ENCODE measurements at places on chromosomes 1 and 21.

DNA sequence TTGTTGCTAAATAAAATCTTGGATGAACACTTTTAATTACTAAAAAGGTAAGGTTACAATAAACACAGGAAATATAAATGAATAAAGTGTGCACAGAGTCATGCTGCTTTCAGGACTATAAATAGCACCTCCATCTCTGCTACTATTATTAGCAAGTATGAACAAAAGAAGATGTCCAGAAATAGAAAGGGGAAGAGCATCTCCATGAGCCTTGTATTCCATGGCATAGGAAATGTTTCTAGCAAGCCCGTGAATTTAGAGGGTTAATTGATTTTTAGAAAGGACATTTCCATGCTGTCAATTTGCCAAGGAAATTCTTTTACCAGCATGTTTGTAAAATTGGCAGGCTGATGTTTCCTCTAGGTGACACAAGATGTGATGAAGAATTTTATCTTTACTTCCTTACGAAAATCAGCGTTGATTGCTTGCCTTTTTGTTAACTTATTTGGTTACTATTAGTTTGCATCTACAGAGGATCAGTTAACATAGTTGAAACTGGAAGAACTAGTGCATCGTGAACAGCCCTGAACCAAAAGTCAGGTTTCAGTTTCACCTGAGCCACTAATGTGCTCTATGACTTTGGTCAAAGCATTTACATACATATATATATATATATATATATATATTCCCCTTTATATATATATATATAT, 45.3 kb downstream of the NR5A2 start:
- no peak for DNase-seq

GRCh38 chr1:3081171-3081683, 12.2 kb downstream of the PRDM16 start:
- no peak for DNase-seq

DNA sequence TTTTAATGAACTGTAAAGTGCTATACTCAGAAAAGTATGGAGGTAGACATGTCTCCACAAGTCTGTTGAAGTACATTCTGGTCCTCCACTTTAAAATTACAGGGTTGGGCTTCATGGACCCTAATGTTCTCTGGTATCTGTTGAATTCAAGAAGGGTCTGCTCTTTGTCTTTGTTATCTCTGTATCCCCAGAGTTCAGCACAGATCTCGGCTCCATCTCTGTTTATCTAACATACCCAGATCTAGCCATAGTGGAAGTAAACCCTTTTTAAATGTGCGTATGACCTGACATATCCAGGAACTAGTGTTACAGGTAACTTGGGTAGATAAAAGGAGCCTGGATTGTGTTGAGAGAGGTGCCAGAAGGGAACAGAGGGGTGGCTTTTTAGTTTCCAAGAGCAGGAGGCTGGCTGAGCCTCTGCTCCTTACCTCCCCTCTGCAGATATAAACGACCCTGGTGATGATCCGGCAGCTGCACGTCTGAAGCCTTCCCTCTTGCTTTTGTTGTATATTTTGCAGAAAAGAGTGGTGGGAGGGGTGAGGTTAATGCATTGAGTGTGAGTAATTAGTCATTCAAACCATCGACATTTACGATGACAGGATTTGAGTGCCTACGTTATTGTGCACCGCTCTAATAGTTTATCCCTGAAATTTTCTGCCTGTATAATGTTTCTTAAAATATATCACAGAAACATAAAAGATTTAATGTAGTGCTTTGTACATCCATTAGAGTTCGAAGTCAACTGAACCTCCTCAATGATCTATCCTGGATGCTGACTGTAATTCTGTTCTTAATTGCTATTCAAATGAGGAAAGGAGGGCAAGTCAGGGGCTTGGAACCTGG, 30.8 kb downstream of the ELAVL4 start:
- DNase-seq, result no peak

GRCh38 chr1:118209648-118210047, 24.6 kb upstream of the SPAG17 start:
- no peak for DNase-seq

GRCh38 chr1:102588536-102588935, 519.8 kb downstream of the COL11A1 start:
- DNase-seq, result peak; percentile 21

DNA sequence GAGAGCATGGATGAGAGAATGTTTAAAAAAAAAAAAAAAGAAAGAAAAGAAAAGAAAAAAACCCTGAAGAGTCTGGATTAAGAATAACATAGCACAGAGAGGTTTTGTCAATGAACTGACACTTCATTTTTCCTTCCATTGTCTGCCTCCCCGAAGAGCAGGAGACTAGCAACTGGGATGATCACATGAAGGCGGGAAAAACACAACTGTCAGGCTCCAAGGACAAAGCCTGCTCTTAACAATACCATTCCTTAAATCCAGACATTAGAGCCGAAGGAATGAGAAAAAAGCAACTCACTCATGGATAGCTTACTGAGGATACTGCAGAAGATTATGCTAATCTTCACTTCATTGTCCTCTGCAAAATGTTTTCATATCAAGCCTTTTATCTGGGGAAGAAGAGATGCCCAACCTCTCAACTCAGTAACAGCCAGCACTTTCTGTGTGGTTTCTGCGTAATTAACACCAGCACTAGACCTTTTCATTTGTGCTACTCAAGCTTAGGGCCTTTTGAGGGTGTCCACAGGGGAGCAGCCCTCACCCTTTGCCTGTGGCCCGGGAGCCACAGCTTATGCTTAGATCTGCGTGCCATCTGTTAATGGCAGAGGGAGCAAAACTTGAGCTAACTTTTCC, 182.3 kb downstream of the BARHL2 start:
- DNase-seq, result peak; percentile 84

DNA sequence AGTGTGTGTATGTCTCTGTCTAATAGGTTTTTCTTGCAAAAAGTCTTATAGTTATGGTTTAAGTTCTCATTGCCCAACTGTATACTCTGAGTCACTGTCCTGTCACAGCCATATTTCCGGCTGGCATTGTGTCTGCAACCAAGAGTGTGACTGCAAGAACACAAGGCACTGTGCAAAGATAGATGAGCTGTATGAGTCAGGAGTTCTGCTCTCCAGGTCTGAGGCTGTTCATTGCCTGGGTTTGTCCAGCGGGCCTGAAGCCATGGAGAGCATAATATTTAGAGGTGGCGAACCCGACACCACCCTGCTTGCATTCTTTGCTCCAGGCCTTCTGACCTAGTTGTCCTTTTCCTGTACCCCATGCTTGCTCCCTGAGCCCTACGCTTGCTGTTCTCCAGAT, 50.9 kb upstream of the CNIH3 start:
- no peak for DNase-seq

- DNase-seq, result peak; percentile 87
Measured at GRCh38 chr1:64823691-64824476, 79.0 kb downstream of the RAVER2 start.

GRCh38 chr1:200150006-200150405, 122.5 kb downstream of the NR5A2 start:
- DNase-seq, result no peak

DNA sequence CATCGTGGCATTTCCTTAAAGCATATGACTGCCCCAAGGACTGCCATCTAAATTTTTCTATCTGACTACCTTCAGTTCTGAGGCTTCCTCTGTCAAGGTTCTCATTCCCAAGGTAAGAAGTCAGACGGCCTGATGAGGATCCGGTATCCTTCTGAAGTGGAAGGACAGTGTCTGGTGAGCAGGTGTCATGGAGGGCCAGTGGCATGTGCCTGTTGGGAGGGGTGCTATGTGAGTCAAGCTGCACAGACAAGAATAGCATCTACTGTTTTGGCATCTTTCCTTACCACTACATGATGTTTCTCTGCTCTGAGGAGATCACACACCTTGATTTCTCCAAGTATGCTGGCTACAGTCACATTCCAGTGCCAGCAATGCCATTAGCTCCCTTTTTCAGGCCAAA, 99.6 kb upstream of the RGS1 start:
- DNase-seq, result no peak

DNA sequence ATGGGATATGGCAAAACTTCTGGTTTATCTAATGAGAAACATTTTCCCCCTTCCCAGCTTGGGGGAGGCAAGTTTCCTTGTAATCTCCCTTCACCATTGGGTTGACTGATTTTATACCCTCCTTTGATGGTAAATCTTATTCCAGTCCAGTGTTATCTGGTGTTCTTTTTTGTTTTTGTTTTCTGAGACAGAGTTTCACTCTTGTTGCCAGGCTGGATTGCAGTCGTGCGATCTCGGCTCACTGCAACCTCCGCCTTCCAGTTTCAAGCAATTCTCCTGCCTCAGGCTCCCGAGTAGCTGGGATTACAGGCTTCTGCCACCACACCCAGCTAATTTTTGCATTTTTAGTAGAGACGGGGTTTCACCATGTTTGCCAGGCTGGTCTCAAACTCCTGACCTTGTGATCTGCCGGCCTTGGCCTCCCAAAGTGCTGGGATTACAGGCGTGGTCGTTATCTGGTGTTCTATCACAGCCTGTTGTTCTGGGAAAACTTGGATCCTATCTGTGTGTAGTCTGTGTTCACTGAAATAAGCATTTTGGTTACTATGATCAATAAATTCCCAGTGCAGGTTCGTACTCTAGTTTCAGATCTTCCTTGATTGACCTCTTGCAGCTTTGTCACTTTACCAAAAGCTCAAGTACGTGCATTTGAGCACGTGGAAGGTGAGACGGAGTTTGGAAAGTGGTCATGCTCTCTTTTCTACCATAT, 281.1 kb downstream of the NCAM2 start:
- no peak for DNase-seq

- DNase-seq, result no peak
Measured at GRCh38 chr1:30476476-30476875, 246.9 kb downstream of the MATN1 start.

GRCh38 chr1:94667818-94668217, 126.3 kb upstream of the F3 start:
- DNase-seq, result no peak

DNA sequence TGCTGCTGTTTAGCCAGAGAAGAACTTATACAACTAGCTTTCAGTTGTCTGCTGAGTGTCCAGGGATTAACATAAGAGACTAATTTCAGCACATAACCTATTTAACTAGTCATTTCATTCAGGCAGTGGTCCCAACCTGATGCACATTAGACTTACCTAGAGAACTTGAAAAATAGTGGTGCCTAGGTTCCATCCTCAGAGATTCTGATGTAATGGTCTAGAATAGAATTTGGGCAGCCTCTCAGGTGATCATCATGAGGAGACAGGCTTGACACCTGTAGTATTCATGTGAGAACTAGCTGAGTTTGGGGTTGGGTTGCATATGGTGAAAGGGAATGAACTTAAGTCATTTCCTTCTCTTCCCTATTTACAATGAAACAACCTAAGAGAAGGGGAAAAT, 24.8 kb downstream of the CNST start:
- DNase-seq, result no peak

- DNase-seq, result no peak
Measured at GRCh38 chr1:26949266-26949925, 10.9 kb downstream of the KDF1 start.

GRCh38 chr1:212858461-212859265, 588 bp downstream of the FLVCR1 start:
- DNase-seq, result peak; percentile 72

Measured in NCI-H82 (cell line).